ENCODE measurements at places on chromosomes 6 and 20.

- DNase-seq: no peak
Observed at GRCh38 chr20:38200646-38201045, 35.6 kb upstream of the TGM2 start.

DNA sequence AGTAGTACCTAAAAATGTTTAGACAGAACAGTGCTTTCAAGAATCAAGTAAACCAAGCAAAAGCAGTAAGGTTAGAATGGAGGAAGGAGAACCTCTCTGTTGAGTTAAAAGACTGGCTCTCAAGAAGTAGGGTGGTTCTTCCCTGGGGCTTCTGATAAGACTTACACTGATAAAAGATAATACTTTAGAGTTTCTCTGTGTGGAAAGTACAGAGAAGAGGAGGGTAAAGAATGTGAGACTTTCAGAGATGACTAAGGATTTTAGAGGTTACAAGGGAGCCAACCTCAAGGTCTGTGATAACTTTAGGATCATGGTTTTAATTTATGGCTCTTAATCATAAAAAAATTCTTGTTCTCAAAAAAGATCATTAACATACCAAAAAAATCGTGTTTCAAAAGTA is 30.9 kb upstream of the ALDH8A1 start:
- DNase-seq: no peak

GRCh38 chr6:121759370-121759769 is 323.9 kb downstream of the GJA1 start:
- DNase-seq: no peak

DNA sequence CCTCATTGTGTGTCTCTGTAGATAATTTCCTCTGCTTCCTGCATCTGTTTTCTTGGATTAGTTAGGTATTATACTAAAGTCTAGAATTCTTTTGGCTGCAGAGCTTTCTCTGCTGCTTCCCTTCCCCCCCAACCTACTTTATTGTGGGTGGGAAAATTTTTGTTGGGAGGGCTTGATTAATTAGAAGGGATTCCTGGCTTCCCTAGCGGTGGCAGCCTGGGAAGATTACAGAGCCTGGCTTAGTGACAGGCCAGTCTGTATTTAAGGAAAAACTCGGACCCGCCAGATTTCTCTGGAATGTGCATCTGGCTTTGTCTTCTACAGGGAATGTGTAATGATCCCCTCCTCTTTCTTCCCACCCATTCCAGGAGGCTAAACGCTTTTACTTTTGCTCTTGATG is 31.2 kb downstream of the SLX4IP start:
- no peak for DNase-seq

DNA sequence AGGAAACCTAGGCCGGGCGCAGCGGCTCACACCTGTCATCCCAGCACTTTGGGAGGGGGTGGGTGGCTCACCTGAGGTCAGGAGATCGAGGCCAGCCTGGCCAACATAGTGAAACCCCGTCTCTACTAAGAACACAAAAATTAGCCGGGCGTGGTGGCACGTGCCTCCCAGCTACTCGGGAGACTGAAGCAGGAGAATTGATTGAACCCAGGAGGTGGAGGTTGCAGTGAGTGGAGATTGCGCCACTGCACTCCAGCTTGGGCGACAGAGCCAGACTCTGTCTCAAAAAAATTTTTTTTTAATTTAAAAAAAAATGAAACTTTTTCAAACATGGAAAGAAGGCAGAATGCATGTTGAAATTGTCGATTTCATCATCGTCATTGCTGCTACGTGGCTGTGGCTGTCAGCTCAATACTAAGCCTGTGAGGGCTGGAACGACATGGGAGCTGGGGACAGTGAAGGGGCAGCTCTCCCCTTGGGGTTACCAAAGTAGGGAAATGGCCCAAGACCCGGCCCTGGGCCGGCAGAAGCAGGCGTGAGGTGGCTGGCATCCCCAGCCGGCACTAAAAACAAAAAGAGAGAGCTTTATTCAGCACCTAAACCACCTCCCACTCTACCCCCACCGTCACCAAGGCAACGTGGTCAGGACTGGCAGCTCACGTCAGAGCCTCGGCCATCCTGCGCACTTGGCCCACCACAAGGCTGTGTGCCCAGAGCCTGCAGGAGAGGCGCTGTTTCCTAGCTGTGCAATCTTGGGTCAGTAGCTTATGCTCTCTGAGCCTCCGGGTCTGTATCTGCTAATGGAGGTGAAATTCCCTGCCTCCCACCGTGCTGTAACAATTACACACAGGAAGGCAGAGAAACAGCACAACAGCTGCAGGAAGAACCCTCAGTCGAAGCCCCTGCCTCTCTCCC is 30.8 kb downstream of the AGPAT4 start:
- no peak for DNase-seq

DNA sequence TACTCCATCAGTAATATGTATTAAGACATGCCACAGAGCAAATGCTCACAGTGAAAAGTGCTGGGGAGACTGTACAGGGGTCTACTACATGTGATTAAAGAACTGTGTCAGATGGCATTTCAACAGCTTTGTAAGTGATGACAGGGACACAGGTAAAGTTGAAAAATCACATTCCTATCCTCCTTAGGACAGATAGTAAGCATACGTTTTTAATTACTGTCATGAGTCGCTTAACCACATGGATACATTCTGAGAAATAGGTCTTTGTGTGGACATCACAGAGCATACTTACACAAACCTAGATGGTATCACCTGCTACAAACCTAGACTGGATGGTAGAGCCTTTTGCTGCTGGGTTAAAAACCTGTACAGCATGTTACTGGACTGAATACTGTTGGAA is 645.8 kb upstream of the AGPAT4 start:
- DNase-seq: no peak

GRCh38 chr20:20690676-20691476 is 21.6 kb downstream of the RALGAPA2 start:
- no peak for DNase-seq

DNA sequence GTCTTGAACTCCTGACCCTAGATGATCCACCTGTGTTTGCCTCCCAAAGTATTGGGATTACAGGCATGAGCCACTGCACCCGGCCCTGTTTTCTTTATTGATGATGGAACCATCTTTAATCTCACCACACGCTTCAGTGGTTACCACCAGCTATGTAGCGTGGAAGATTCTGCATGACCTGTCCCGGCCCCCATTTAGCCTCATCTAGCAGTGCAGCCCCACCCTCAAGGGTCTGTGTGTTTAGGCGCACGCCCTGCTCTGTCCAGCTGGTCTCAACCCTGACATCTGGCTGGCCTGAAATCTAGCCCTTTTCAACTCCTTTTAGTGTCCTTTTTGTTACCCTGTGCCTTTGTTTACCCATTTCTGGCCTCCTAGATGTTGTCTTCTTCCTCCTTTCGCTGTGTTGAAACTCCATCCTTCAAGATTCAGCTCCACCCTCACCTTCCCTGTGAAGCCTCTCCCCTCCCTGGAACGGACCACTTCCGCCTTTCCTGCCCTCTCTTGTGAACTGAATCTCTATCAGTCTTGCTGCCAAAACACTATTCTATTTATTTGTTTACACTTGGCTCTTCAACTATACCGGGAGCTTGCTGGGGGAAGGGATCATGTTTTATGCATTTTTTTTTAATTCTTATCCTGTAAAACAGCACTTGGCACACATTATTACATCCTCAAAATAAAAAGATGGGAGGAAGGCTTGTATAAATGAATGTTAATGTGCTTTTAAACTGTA is 101.0 kb upstream of the MTHFD1L start:
- DNase-seq: no peak

Data from GM06990 (cell line).